ENCODE measurements at places on chromosomes 16 and 17.

DNA sequence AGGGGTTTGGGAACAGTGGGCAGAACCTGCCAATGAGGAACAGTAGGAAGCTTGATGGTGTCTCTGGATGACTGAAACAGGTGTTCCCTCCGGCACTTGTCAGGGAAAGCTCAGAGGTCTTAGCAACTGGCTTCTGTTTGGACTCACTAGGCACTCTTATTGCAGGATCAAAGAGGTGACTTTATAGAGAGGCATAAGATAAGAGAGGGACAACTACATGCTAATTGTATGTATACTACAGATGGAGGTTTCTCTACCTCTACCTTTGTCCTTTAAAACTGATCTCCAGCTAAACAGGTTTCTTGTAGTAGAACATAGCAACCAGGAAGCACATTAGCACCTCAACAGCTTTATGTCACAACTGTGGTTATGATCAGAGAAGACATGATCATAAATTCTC is 7.6 kb downstream of the CNTD1 start:
- no peak for DNase-seq

DNA sequence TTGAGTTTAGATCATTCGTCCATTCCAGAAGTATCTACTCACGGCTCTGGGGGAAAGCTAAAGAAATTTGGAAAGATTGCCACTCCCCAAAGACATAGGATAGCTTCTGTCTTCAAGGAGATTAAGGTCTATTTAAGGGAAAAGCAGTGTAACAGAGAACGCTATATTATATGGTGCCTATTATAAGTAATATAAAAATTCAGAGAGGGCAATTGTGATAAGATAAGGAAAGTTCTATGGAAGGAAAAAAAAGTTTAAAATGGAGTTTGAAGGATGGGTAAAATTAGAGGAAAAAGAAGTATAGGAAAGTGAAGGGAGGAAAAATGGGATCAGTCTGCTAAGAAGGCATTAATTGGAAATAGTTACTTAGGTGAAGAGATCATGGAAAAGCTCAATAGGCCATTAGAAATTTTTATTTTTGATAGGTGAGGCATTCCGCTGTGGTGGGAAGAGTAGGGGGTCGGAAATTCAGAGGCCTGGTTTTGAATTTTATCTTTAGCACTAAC is 690 bp upstream of the CDC27 start:
- no peak for DNase-seq

DNA sequence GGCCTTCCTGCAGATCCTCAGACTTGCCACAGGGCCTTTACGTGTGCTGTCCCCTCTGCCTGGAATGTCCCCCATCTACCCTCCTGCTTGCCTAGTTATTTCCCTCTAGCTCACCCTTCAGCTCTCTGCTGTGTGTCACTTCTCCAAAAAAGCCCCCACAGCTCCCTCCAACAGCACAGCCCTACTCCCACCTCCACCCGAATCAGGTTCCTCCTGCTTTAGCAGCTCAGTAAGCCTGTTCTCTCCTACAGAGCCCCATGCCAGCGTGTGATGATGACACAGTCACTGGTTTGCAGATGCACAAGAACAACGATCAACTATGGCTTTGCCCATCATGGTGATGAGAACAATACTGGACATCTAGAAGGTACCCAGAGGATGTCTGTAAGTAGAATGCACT is 7.1 kb upstream of the SAMD14 start:
- DNase-seq, result no peak

DNA sequence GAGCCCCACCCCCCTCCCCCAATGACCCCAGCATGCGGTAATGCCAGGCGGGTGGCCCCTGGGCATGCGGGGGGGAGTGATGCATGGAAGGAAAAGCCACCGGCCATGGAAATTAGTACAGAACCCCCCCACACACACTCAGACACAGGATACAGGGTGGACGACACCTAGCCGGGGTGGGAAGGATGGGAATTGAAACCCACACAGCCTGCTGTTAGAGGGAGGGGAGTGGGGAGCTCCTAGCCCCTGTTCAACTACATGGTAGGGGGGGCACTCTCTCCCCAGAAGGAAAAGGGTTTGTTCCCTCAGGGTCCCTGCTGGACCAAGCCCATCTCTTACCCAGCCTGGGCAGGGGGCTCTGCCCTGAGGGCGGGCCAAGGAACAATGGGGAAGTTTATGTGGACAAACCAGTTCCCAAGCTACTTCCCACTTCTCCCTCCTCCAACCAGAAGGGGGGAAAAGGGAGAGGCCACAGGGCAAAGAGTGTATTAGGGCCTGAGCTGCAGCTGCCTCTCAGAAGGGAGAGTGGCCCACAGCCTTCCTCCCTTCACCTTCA is 5.2 kb downstream of the TMUB2 start:
- no peak for DNase-seq

GRCh38 chr16:10485698-10486382 is 94.6 kb downstream of the EMP2 start:
- DNase-seq, result no peak

DNA sequence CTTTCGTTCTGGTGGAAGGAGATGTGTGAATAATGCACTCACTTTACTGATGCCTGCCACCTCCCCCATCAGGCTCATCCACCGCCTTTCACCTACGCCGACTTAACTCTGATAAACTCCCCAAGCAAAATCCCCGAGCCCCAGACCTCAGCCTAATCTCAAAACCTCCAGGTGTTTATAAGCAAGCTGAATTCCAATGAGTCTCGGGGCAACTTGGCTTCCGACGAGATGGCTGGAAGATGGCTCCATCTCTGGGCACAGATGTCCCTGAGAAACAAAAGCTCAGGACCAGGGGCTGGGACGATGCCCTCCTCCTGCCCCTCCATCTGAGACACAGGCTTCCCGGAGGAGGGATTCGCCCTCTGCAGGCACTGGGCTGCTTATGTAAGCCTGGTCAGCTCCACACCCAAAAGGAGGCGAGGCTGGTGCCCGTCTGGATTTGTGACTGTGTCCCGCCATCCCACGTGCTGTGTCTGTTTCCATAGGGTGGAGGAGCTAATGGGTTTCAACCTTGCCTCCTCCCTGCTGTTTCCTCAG is 386.4 kb upstream of the TNRC6C start:
- DNase-seq, result no peak

DNA sequence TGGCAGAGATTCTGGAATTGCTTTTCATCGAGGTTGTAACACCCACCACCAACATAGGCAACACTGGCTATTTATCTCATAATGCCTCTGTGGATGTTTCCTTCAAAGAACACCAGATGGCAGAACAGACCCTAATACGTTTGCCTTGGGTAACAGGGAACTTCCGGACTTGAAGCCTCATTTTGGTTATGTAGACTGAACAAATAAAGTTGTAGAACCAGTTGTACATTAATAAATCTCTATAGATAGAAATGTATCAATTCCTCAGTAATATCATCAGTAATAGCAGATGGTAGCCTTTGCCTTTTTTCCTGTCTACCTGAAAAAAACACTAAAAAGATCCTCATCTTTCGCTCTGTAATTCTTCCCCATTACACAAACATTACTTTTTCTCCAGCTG is 25.9 kb upstream of the APOH start:
- DNase-seq, result no peak
